Tracheal epithelial cell (primary cell): ENCODE measurements at places on chromosomes 11 and 22. TPM values are rescaled to one million over a fixed set of nuclear protein-coding genes. Genes with fewer than 3 reads are reported as not detected.

The ANKK1 gene
- 0.85 and 1.9 TPM in 2 replicates for total RNA-seq

The BSX gene
- total RNA-seq = not detected in 2 replicates

The SERPING1 gene
- total RNA-seq = 0.43 and 2.9 TPM in 2 replicates

The PHF21B gene
- total RNA-seq = not detected in 2 replicates

The PKNOX2 gene
- not detected in 2 replicates for total RNA-seq

The RTCB gene
- total RNA-seq = 79.7 and 132 TPM in 2 replicates

The DDX6 gene
- total RNA-seq = 81.0 and 95.3 TPM in 2 replicates

The WBP2NL gene
- under 0.01 TPM in 1 of 2 replicates, not detected in the other for total RNA-seq

The IL10RA gene
- total RNA-seq = under 0.01 TPM in 1 of 2 replicates, not detected in the other

The MMP8 gene
- 0.24 TPM in 1 of 2 replicates, not detected in the other for total RNA-seq

The CALCB gene
- 0.24 TPM in 1 of 2 replicates, not detected in the other for total RNA-seq

The SAA4 gene
- 1.9 TPM in 1 of 2 replicates, not detected in the other for total RNA-seq

The MS4A6A gene
- not detected in 2 replicates for total RNA-seq

The UCP2 gene
- total RNA-seq = 4.3 TPM in 1 of 2 replicates, not detected in the other

The SYNGR1 gene
- total RNA-seq = 0.64 and 0.96 TPM in 2 replicates

The KRTAP5-10 gene
- not detected in 2 replicates for total RNA-seq

The NXPE4 gene
- total RNA-seq = not detected in 2 replicates

The MUC15 gene
- under 0.01 and 1.9 TPM in 2 replicates for total RNA-seq

The MOB2 gene
- total RNA-seq = 32.4 and 34.5 TPM in 2 replicates

The OR9Q1 gene
- not detected in 2 replicates for total RNA-seq

The ABCC8 gene
- not detected in 2 replicates for total RNA-seq

The FOLH1 gene
- 0.21 TPM in 1 of 2 replicates, not detected in the other for total RNA-seq

The SIK3 gene
- total RNA-seq = 4.0 and 13.5 TPM in 2 replicates

The FAM118B gene
- 13.6 and 30.8 TPM in 2 replicates for total RNA-seq

The PRG2 gene
- total RNA-seq = not detected in 2 replicates

The NAALADL1 gene
- 15.9 and 18.1 TPM in 2 replicates for total RNA-seq

The CPT1B gene
- total RNA-seq = 2.2 TPM in 1 of 2 replicates, not detected in the other

The NPAS4 gene
- not detected in 2 replicates for total RNA-seq

The ZNRF3 gene
- 5.1 and 7.2 TPM in 2 replicates for total RNA-seq

The SMTNL1 gene
- not detected in 2 replicates for total RNA-seq

The C11orf97 gene
- not detected in 2 replicates for total RNA-seq

The OR52E4 gene
- not detected in 2 replicates for total RNA-seq

The CALCA gene
- total RNA-seq = not detected in 2 replicates

The NLRP6 gene
- total RNA-seq = not detected in 2 replicates

The SCN3B gene
- total RNA-seq = 0.24 TPM in 1 of 2 replicates, not detected in the other

The PGGHG gene
- 1.9 and 9.6 TPM in 2 replicates for total RNA-seq

The C1QTNF5 gene
- total RNA-seq = 0.43 and 1.2 TPM in 2 replicates

The CACNA1I gene
- total RNA-seq = not detected in 2 replicates

The SLC25A45 gene
- total RNA-seq = under 0.01 and 1.9 TPM in 2 replicates

The MYO7A gene
- total RNA-seq = under 0.01 and 0.24 TPM in 2 replicates

The GGTLC3 gene
- not detected in 2 replicates for total RNA-seq
